Kasumi-1 (cell line): ENCODE measurements at places on chromosomes 2 and 18.

DNA sequence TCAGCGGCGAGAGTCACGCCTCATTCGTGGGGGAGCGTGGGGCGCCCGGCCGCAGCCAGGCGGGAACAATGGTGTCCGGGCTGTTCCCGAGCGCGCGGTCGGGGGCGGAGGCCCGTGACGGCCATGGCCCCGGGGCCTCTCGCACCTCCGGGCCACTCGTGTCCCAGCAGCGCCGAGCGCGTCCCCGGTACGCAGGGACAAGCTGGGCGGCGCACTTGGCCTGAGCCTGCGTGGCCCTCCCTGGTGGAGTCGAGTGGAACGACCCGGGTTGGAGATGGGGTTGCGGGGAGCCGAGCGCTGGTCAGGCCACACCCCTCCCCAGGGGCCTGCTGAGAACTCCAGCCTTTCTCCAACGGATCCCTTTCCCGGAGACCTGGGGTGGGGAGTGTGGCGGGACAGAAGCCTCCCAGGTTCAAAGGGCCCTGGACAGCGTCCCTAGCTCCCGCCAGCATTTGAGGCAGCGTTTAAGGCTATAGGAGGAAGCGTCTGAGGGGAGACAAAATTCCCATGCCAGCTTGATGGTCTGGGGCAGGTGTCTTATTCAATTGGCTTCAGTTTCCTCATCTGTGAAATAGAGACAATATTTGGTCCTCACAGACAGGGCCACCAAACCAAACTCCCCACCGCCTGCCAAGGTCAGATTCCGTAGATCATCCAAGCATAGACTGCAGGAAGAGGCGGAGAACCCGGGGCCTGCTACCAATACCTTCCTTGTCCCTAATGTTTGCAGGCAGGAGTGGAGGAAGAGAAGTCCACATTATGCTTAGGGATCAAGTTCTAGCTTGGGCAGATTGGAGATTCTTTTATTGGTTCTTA lies 553 bp downstream of the CNDP2 start:
- no peak for DNase-seq

- no peak for DNase-seq
Measured at GRCh38 chr2:148540022-148540421, 104.5 kb upstream of the EPC2 start.

DNA sequence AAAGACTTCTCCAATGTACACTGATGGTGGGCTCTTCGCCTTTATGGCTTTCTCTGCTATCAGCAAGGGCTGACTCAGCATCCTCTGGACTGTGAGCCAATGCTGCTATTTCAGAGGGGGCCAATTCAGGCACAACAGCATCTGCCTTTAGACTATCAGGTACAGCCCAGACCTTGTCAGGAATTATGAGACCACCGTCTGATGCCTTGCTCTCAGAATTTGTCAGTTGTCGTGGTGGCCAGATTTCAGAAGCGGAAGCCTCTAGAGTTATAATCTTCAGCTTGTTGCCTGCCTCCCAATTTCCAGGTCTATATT lies 92.7 kb downstream of the ALPK2 start:
- no peak for DNase-seq

DNA sequence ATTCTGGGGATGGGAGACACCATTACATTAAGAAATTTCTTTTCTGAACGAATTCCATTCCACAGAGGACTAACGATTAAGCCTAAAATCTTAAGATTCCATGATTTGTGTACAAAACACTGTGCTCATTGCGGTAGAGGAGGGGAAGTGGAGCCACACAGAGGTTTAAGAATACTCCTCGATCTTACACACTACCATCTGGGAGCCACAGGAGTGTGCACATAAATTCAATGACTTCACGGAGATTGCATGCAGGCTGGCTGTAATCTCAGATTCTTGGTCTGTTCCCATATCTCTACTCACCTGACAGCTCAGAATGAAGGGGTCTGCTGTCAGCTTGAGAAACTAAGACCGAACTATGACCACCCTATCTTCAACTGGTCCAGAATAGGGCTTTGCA lies 762 bp downstream of the VPS4B start:
- no peak for DNase-seq

- DNase-seq: no peak
Measured at GRCh38 chr2:58899692-58900091, 658.6 kb upstream of the FANCL start.

GRCh38 chr2:136997557-136997956 lies 232.2 kb downstream of the THSD7B start:
- no peak for DNase-seq

DNA sequence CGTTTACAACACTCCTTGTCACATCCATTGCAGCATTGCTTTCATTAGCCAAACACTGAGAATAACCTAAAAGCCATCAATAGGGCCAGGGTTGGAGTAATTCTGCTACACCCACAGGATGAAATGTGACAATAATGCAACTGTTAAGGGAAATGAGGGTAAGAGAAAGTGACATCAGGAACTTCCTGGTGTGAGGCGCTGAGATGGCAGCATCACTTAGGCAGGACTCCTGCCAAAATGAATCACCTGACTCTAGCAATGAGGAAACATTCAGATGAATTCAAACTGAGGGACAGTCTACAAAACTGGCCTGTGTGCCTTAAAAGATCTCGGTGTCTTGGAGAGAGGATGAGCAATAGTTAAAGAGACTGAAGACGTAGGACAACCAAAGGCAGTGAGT lies 115.6 kb upstream of the AGAP1 start:
- no peak for DNase-seq

DNA sequence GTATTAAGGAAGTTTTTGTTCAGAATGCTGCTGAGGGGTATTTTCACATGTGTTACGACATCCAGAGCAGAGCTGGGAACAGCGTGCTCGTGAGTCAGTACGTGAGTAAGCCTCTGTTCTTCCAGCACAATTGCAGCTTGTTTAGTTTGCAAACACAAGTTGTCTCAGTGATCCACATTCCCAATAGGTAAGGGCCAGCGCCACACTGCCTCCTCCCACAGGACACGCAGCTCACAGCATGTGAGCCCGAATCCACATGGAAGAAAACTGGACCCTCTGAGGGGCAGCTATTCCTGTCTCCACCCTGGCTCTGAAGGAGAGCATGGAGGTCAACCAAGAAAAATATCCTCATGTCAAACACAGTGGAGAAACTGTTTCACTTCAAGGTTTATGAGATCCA lies 173.9 kb upstream of the PID1 start:
- no peak for DNase-seq

DNA sequence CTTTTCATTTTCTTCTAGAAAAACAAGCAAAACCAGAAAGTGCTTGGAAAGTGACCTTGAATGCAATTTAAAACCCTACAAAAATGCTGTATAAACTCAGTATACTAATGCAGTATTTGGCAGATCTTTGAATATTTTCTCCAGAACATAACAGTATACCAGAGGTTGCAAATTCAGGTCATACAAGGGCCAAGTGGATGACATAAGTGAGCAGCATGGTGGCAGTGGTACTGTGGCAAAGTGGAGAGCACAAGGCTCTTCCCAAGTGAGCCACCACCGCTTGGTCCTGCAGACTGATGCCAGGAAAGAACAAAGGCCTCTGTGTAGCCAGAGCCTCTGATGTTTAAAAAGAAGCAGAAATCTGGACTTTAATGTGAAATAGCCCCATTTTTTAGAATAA lies 33.1 kb downstream of the METTL4 start:
- DNase-seq: no peak

- DNase-seq: no peak
Measured at GRCh38 chr18:46134920-46135675, 30.9 kb downstream of the HAUS1 start.

DNA sequence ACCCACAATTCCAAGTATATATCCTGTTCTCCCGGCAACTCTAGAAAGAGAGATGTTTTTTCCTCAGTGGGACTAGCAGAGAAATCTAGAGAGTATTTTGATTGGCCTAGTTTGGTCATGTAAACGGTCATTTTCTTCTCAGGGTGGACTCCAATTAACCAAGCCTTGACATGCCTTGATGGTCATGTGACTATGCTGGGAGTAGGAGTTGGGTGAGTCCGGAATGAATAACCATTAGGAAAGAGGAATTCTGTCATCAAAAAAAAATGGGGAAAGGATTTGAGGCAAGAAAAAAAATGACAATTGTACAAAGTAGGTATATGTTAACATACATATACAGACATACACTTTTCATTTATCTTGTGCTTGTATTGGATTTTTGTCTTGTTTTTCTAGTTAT lies 248.2 kb upstream of the CDH20 start:
- DNase-seq: no peak

DNA sequence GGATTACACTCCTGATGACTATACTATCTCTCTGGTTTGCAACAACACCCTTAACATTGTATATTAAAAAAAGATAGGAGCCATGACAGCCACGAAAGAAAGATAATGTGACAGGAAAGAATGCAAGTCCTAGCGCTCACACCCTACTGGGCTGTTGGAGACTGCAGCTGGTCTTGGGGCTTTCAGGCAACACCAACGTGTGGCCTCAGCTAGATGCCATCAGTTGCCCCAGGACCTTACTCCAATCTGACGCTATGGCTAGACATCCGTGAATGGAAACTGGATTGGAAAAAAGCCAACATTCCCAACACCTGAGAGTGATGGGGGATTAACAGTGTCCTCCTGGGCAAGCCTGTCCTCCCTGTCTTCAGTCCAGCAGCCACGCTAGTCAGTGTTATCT lies 357.4 kb upstream of the GULP1 start:
- DNase-seq: no peak

DNA sequence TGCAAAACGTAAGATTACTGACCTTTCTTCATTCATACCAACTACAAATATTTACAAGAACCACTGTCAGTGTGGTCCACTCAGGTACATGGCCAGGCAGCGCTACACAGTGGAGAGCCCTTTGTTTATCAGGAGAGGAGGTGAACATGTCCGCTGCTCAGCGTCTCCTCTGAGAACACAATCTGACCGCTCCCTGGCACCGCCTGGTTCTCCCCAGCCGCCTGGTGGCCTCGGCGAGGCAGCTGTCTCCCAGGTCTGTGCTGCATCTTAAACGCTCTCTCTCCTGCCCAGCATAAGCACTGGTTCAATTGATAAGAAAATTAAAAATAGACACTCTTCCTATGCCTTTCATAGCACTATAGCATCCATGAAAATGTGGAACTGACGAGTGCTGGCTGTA lies 146.8 kb upstream of the PXDN start:
- no peak for DNase-seq

DNA sequence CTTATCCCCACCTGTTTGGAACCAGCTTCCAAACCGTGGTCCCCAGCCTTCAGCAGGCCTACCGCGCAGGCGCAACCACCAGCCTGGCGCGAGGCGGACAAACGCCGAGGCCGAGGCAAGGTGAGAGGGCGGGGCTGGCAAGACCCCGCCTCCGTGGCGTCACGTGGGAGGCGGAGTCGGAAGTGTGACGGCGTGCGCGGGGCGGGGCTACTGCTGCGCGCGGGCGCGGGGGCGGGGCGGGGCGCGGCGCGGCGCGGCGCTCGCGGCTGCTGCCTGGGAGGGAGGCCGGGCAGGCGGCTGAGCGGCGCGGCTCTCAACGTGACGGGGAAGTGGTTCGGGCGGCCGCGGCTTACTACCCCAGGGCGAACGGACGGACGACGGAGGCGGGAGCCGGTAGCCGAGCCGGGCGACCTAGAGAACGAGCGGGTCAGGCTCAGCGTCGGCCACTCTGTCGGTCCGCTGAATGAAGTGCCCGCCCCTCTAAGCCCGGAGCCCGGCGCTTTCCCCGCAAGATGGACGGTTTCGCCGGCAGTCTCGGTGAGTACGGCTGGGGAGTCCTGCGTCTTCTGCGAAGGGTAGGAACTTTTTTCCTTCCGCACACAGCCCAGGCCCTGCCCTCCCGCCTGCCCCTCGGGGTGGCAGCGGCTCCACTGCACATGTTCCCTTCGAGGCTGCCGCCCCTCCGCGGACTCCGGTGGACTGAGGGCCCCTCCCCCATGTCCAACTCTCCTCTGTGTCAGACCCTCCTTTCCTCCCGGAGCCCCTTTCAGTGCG lies at the start of gene EML4:
TSS of gene EML4 (plus strand) at position 254 of the 774 bp plus-strand sequence. CDS start at position 513, 259 bp downstream.
- DNase-seq: peak; percentile 74

GRCh38 chr2:138730497-138731030 lies 49.6 kb downstream of the NXPH2 start:
- no peak for DNase-seq

- no peak for DNase-seq
Measured at GRCh38 chr2:52968043-52968442, 799.6 kb upstream of the CHAC2 start.

GRCh38 chr2:127584047-127584446 lies 48.6 kb downstream of the MYO7B start:
- no peak for DNase-seq

DNA sequence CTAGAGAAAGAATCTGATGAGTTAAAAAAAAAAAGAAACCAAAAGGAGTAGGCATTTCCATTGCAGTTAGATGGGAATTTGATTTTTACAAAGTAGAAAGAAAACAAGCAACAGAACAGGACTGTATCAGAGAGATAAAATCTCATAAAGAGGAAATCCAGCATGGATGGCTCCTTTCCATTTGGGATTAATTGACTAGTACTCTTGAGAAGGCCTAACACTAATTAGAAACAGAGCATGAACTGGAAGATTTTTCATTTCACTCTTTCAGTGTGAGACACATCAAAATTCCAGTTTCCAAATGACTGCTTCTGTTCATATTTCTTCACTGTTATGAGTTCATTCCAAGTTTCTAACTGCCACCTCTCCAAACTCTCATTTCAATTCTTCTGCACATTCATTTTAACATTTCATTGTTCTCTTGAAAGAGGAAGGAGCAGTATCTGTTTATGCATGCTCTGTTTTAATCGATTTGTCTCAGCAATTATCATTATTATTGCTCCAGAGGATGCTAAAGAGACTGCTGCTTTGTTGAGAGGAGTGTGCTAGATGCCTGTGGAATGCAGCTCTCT lies 108.8 kb upstream of the PIEZO2 start:
- DNase-seq: no peak

DNA sequence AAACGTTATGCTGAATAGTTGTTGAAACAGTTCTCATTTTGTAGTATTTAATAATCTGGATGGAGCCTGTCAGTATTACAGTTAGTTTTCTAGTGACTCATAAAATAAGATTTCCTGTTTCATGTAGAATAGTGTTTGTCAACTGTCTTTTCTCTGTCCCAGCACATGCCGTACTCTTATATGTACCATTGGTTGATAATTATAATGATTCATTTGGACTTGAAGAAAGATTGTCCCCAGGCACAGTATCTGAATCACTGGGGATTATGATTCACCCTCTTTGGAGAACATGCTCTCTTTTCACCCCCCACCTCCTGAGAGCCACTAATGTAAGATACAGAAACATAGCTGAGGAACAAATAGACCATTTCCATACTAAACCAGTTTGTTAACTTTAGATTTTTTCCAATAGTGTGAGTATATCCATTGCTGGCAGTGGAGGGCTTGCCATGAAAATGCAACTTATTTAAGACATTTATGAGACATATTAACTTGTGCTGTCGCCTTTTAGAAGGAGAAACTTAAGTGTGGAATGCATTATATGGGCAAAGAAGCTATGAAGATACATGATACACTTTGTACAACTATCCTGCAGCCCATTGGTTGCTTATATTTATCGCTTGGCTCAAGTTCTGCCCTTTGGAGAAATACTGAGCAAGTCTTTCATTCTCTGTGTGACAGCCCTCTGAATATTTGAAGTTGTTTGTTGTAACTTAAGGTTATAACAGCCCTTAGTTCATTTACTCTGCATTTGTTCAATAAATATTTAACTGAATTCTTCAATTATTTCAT lies 12.4 kb downstream of the COPS8 start:
- no peak for DNase-seq

GRCh38 chr2:144452169-144452988 lies 67.5 kb downstream of the ZEB2 start:
- DNase-seq: no peak

- DNase-seq: no peak
Measured at GRCh38 chr18:12310762-12311161, 2.7 kb downstream of the TUBB6 start.

GRCh38 chr2:30230497-30231211 lies 680 bp upstream of the LBH start:
- no peak for DNase-seq
